GM23338 (cell line): ENCODE measurements at places on chromosomes 4 and X. TPM values are rescaled to one million over a fixed set of nuclear protein-coding genes. Genes with fewer than 3 reads are reported as not detected.

- H3K4me1 ChIP-seq, result no peaks in the 10 kb centered on the region; the same call in 1 of the 2 replicates
- DNase-seq, result peak; percentile 64
- H3K4me3 ChIP-seq, result no peak overlapping the region
- no peaks in the 10 kb centered on the region for H3K27me3 ChIP-seq
- no peaks in the 10 kb centered on the region for H3K36me3 ChIP-seq
Observed at GRCh38 chrX:110418316-110419235, 59.9 kb downstream of the RTL9 start.

The IL3RA gene
- 0.39 TPM in 1 of 2 replicates, not detected in the other for total RNA-seq

DNA sequence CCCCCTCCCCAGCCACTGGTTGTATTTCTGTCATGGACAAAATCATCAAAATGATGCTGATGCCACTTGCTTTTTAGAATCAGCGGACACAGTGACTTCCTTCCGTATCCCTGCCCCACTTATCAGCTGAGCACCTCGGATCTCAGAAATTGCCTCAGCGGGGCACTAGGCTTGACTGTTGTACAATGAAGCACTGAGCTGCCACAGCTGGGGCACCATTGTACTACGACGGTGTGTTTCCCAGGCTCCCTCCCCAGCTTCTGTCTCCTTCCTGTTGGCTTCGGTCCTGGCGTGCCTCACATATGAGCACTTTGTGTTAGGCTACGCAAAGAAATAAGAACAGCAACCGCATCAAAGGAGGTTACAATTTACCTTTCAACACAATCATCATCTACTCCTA lies 82.4 kb downstream of the F11 start:
- no peak overlapping the region for H3K27ac ChIP-seq
- H3K36me3 ChIP-seq, result no peaks in the 10 kb centered on the region
- peaks cover 6% of the 10 kb centered on the region; the same call in 1 of the 2 replicates for H3K4me1 ChIP-seq

- no peak for DNase-seq
- H3K4me1 ChIP-seq, result peaks cover 41% of the 10 kb centered on the region
- no peaks in the 10 kb centered on the region for H3K27me3 ChIP-seq
- H3K36me3 ChIP-seq, result no peaks in the 10 kb centered on the region
Observed at GRCh38 chr4:151522866-151523519, 114.0 kb downstream of the FHIP1A start.

DNA sequence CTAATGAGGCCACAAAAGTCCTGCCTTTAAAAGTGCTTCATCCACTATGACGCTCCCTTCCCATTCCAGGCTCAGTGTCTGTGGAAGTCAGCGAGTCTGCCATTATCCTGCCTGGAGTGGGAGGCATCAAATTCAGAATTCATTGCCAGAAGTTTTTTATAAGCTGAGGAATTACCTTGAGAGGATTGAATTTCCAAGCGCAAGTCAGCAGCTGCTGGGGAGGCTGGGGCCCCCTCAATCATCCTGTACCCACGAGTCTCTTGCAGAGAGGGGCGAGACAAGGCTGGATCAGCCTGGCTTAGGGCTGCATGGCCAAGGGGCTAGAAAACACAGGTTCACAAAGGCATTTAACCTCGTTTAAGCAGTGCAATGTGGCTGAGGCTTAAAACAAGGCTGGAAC lies 170.5 kb upstream of the NOCT start:
- H3K4me1 ChIP-seq, result no peaks in the 10 kb centered on the region
- H3K27me3 ChIP-seq, result no peaks in the 10 kb centered on the region
- H3K36me3 ChIP-seq, result no peaks in the 10 kb centered on the region

The F9 gene
- total RNA-seq, result not detected in 2 replicates

The SMIM31 gene
- total RNA-seq, result not detected in 2 replicates

- H3K4me3 ChIP-seq, result no peak overlapping the region
- H3K27ac ChIP-seq, result no peak overlapping the region
- no peaks in the 10 kb centered on the region for H3K27me3 ChIP-seq
- no peaks in the 10 kb centered on the region for H3K36me3 ChIP-seq
- DNase-seq, result no peak
Observed at GRCh38 chr4:6235901-6236640, 33.6 kb upstream of the WFS1 start.

The MAGEA2B gene
- total RNA-seq, result 0.42 and 4.5 TPM in 2 replicates

DNA sequence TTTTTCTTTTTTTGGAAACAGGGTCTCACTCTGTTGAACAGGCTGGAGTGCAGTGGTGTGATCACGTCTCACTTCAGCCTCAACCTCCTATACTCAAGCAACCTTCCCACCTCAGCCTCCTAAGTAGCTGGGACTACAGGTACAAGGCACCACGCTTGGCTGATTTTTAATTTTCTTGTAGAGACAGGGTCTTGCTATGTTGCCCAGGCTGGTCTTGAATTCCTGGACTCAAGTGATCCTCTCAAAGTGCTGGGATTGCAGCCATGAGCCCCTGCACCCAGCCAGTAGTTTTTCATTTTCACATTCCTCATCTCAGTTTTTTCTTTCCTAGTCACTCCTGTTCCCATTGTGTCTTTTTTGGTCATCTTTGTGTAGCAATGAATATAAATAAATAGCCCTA lies 11.1 kb downstream of the USO1 start:
- no peak overlapping the region for H3K4me3 ChIP-seq
- H3K4me1 ChIP-seq, result no peaks in the 10 kb centered on the region; the same call in 1 of the 2 replicates
- no peak overlapping the region for H3K27ac ChIP-seq
- H3K36me3 ChIP-seq, result no peaks in the 10 kb centered on the region; the same call in 1 of the 2 replicates

- H3K27ac ChIP-seq, result no peak overlapping the region
- no peaks in the 10 kb centered on the region for H3K27me3 ChIP-seq
- no peaks in the 10 kb centered on the region for H3K4me1 ChIP-seq
- H3K36me3 ChIP-seq, result no peaks in the 10 kb centered on the region
Observed at GRCh38 chr4:74618659-74619058, 173.7 kb downstream of the AREG start.

GRCh38 chr4:145535202-145535601 lies 53.5 kb downstream of the SMAD1 start:
- no peak overlapping the region for H3K4me3 ChIP-seq
- no peak overlapping the region for H3K27ac ChIP-seq
- no peak for DNase-seq
- H3K36me3 ChIP-seq, result no peaks in the 10 kb centered on the region

The WDR17 gene
- total RNA-seq, result 4.3 and 4.7 TPM in 2 replicates
